ENCODE measurements at places on chromosomes 3 and 15.

DNA sequence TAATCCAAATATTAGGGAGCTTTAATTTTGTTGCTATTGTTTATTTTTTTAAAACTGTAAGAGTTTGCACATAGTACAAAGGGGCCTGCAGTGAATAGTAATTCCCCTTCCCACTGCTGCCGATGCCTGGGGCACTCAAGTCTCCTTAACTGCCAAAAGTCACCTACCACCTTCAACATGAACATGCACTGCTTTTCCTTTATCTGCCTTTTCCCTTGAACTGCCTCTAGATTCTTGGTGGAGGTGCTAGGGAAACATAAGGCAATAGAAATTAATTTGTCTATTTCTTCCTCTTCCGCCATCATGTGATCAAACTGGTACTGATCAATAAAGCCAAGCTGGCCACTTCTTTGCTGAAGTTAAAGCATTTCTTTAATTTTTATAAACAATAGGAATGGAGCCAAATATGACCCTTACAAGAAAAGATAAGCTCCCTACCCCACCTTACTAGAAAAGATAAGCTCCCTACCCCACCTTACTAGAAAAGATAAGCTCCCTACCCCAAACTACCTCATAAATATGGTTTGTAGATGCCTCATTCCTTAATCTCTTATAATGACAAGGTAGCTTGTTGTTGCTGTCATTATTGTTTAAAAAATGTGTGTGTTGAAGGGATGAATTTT lies 17.4 kb upstream of the ACAP2 start:
- DNase-seq, result no peak

DNA sequence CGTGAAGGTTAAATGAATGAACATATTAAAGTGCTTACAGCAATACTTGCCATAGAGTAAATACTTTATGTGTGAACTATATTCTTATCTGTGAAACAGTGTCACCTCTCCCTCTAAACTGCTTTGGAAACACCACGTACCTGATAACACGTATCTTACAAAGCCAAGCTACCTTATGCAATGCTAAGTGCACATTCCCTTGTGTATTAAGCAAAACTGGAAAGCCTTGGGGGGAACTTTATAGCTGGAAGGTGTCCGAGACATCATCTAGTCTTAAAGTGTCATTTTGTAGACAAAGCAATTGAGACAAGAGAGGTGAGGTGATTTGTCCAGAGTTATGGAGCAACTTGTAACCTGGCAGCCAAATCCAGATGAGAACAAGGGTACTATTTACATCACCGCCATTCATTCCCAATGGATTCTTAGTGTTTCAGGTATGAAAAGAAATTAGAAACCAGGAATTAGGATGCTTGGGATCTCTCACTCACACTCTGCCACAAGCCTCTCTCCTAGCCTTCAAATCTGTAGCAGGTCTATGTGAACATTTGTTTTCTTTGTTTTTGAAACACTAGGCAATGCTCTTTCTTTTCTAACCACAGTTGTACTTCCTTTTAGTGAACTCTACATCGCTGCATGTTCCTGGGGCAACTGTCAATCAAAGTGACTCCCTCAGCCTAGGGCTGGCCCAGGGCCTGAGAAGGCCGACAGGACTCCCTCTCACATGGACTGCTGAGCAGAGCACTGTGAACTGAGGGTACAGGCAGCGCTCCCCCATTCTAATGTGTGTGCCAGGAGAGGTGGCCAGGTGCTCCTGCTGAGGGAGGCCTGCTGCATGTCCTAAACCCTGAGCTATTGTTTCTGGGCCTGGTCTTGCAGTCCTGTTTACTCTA lies 13.9 kb upstream of the MGLL start:
- DNase-seq, result no peak

DNA sequence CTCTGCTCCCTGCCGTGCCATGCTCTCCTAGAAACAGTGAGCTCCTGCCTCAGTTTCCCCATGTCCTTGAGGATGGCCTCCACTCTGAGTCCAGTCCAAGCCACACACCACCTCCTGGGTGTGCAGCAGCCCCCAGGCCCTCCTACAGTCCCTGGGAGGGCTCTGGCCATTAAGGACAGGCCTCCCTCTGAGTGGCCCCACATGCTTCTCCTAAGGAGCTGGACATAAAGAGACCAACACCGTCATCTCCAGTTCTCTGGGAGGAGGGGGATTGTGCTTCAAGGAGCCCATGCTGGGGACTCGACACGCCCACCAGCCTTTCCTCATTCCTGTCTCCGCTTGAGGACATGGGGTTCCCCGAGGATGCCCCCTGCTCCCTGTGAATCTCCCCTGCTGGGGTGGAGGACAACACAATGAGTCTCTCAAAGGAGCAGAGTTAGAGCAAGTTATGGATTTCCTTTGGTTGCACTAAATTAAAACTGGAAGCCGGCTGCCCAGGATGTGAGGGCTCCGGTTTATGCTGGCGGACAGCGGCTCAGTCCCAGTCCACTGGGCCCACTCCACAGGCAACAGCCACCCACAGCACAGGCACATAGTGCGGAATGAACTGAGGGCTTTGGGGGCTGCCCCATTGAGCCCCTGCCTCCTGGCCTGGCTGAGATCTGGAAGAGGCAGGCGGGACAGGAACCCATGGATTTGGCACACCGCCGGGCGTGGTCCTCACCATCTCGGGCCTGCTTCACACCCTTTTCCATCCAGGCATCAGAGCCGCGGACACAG lies 165.6 kb upstream of the IQSEC1 start:
- DNase-seq, result no peak

GRCh38 chr3:175378348-175378747 lies 519.2 kb downstream of the NAALADL2 start:
- no peak for DNase-seq
